ENCODE measurements at places on chromosomes 12 and 14. TPM values are rescaled to one million over a fixed set of nuclear protein-coding genes. Genes with fewer than 3 reads are reported as not detected.
A peak's percentile ranks its signal among the peaks of the same experiment; 100 is the strongest.

GRCh38 chr14:63773504-63773903 is 45.6 kb upstream of the SGPP1 start:
- no peaks in the 10 kb centered on the region for H3K4me1 ChIP-seq
- H3K27me3 ChIP-seq: no peaks in the 10 kb centered on the region
- no peak for DNase-seq
- H3K36me3 ChIP-seq: no peaks in the 10 kb centered on the region
- no peak overlapping the region for H3K27ac ChIP-seq

Gene RAD51AP1
- polyA plus RNA-seq: 2.5 TPM

GRCh38 chr14:100839315-100839585 is 13.3 kb downstream of the MEG3 start:
- no peaks in the 10 kb centered on the region for H3K36me3 ChIP-seq
- no peak overlapping the region for H3K27ac ChIP-seq
- H3K27me3 ChIP-seq: no peaks in the 10 kb centered on the region
- H3K4me1 ChIP-seq: no peaks in the 10 kb centered on the region

GRCh38 chr12:67794161-67794560 is 145.6 kb downstream of the DYRK2 start:
- peaks cover 18% of the 10 kb centered on the region for H3K4me1 ChIP-seq
- no peak overlapping the region for H3K4me3 ChIP-seq
- H3K36me3 ChIP-seq: no peaks in the 10 kb centered on the region

- peak overlapping the region; percentile 96 for H3K27ac ChIP-seq
- H3K4me1 ChIP-seq: peaks cover 43% of the 10 kb centered on the region
- H3K4me3 ChIP-seq: peak overlapping the region; percentile 78
- H3K36me3 ChIP-seq: no peaks in the 10 kb centered on the region
- no peaks in the 10 kb centered on the region for H3K27me3 ChIP-seq
Measured at GRCh38 chr14:34872822-34873588, 2.2 kb downstream of the BAZ1A start.

- no peaks in the 10 kb centered on the region for H3K36me3 ChIP-seq
- peaks cover 33% of the 10 kb centered on the region for H3K4me1 ChIP-seq
- peak overlapping the region; percentile 99 for H3K27ac ChIP-seq
- no peaks in the 10 kb centered on the region for H3K27me3 ChIP-seq
- H3K4me3 ChIP-seq: no peak overlapping the region
- no peak for DNase-seq
Measured at GRCh38 chr14:44895716-44896115, 66.0 kb downstream of the KLHL28 start.

- peaks cover 47% of the 10 kb centered on the region for H3K27me3 ChIP-seq
- DNase-seq: peak; percentile 85
- no peak overlapping the region for H3K4me3 ChIP-seq
- peak overlapping the region; percentile 51 for H3K27ac ChIP-seq
Measured at GRCh38 chr14:104082807-104083206, 2.7 kb upstream of the ASPG start.

- no peak for DNase-seq
- H3K27me3 ChIP-seq: no peaks in the 10 kb centered on the region
- no peaks in the 10 kb centered on the region for H3K36me3 ChIP-seq
- H3K4me1 ChIP-seq: no peaks in the 10 kb centered on the region
- H3K4me3 ChIP-seq: no peak overlapping the region
Measured at GRCh38 chr12:18703321-18703720, 34.5 kb downstream of the PLCZ1 start.

DNA sequence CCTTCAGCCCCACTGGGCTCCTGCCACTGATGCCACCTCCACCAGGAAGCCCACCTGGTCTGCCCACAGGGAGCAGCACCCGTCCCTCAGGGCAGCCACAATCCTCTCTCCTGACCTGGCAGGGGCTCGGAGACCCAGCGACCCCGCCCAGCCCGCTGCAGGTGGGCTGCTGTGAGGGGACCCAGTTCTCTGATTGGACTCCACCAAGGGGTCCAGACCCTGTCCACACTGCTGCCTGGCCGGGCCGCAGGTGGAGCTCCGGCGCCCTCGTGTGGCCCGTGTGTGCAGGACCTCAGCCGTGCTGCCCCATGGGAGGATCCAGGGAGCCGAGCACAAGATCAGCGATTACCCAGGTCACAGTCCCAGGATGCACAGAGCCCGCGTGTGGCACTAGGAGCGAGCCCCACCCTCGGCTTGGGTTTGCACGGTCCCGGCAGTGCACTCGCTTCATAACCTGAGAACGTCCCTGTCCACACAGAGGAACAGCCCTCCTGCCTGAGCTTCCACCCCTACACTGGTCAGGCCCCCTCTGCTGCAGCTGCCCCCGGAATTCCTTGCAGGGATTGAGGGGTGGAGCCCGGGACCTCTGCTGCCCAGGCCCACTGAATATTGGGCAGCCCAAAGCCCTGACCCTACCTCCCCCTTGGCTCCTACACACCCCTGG is 35.4 kb upstream of the TMEM179 start:
- peak; percentile 72 for DNase-seq
- no peaks in the 10 kb centered on the region for H3K36me3 ChIP-seq
- H3K27ac ChIP-seq: no peak overlapping the region
- peaks cover 69% of the 10 kb centered on the region for H3K27me3 ChIP-seq
- no peak overlapping the region for H3K4me3 ChIP-seq

Gene PIK3C2G
- polyA plus RNA-seq: 25.1 TPM

GRCh38 chr12:64120568-64120967 is 101.5 kb downstream of the KICS2 start:
- H3K27ac ChIP-seq: no peak overlapping the region
- H3K4me3 ChIP-seq: no peak overlapping the region
- no peaks in the 10 kb centered on the region for H3K4me1 ChIP-seq

GRCh38 chr14:92651106-92651757 is 97.2 kb downstream of the LGMN start:
- DNase-seq: peak; percentile 74
- H3K27me3 ChIP-seq: no peaks in the 10 kb centered on the region
- peak overlapping the region; percentile 85 for H3K27ac ChIP-seq

Gene SOAT2
- 0.28 TPM for polyA plus RNA-seq

- no peaks in the 10 kb centered on the region for H3K4me1 ChIP-seq
- H3K27ac ChIP-seq: no peak overlapping the region
- H3K4me3 ChIP-seq: no peak overlapping the region
- H3K27me3 ChIP-seq: no peaks in the 10 kb centered on the region
- DNase-seq: peak; percentile 27
Measured at GRCh38 chr12:89556976-89557375, 31.1 kb upstream of the POC1B start.

GRCh38 chr12:1069846-1070245 is 78.8 kb downstream of the ERC1 start:
- H3K4me1 ChIP-seq: no peaks in the 10 kb centered on the region
- H3K27me3 ChIP-seq: no peaks in the 10 kb centered on the region
- H3K36me3 ChIP-seq: no peaks in the 10 kb centered on the region
- H3K4me3 ChIP-seq: no peak overlapping the region
- no peak for DNase-seq

Gene TSPAN8
- 211 TPM for polyA plus RNA-seq

Gene DEPDC4
- not detected for polyA plus RNA-seq

- H3K27ac ChIP-seq: no peak overlapping the region
- DNase-seq: no peak
- H3K27me3 ChIP-seq: no peaks in the 10 kb centered on the region
- no peak overlapping the region for H3K4me3 ChIP-seq
- peaks cover 35% of the 10 kb centered on the region for H3K4me1 ChIP-seq
Measured at GRCh38 chr12:52212701-52213563, 20.1 kb upstream of the KRT7 start.

GRCh38 chr12:8045952-8046944 is 13.7 kb downstream of the FOXJ2 start:
- H3K4me3 ChIP-seq: no peak overlapping the region
- peaks cover 12% of the 10 kb centered on the region for H3K4me1 ChIP-seq
- no peaks in the 10 kb centered on the region for H3K27me3 ChIP-seq
- DNase-seq: peak; percentile 92
- H3K36me3 ChIP-seq: peaks cover 97% of the 10 kb centered on the region
- no peak overlapping the region for H3K27ac ChIP-seq

DNA sequence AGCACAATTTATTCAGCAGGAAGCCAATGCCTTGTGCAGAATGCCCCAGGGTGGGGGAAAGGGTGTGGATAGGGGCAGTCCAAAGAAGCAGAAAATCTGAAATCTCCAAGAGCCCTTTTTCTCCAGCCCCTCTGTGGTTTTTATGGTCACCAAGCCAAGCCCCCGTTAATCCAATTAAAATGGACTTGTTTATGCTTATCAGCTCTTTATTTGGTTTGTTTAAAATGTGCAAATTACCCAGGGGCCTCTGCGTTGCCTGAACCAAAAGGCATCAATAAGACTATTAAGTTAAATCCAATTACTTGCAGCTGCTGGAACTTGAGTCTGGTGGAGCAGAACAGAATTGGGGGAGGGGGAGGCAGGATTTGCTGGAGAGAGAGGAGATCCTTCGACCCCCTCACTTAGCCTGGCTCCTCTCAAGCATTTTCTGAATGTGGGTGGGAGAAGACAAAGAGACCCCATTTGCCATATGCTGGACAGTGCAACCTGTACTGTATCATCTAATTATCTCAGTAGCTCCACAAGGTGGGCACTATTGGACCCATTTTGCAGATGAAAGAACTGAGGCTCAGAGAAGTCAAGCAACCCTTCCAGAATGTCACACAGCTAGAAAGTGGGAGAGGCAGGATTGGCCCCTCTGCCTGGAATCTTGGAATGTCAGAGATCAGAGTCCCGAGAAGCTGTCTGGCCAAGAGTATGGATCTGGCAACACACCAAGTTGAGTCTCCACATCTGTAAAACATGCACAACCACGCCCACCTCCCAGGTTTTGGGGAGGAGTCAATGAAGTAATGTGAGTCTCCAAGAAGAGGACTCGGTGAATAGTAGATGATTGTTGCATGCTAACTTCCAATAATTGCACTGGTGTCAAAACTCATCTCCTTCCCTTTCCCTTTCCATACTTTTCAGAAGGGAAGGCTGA is 66.9 kb downstream of the CMKLR1 start:
- H3K27me3 ChIP-seq: no peaks in the 10 kb centered on the region
- H3K4me1 ChIP-seq: no peaks in the 10 kb centered on the region
- no peak overlapping the region for H3K4me3 ChIP-seq

Gene MMP19
- 5.8 TPM for polyA plus RNA-seq

- peak; percentile 84 for DNase-seq
- H3K27me3 ChIP-seq: no peaks in the 10 kb centered on the region
- H3K36me3 ChIP-seq: peaks cover 25% of the 10 kb centered on the region
Measured at GRCh38 chr14:94129758-94130414, 482 bp upstream of the IFI27L2 start.

DNA sequence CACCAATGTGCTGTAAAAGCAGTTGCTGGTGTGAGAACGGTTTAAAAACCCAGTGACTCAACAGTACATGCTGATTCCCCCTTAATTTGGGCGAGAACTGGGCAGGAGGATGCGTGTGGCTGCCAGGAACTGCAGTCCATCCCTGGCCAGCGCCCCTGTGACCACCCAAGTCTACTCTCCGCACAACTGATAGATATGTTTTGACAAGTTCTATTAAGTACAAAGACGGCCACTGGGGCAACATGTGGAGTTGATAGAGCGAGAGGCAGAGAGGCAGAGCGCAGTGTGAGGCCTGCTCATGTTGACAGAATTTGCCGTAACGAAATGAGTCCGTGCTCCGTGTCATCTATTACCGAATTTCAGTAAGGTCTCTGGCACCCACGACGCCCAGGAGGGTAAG is 855.0 kb downstream of the BCL11B start:
- no peaks in the 10 kb centered on the region for H3K4me1 ChIP-seq
- no peaks in the 10 kb centered on the region for H3K36me3 ChIP-seq
- H3K27me3 ChIP-seq: peaks cover 3% of the 10 kb centered on the region
- no peak overlapping the region for H3K4me3 ChIP-seq
- no peak overlapping the region for H3K27ac ChIP-seq

GRCh38 chr12:38158428-38159091 is 158.0 kb upstream of the ALG10B start:
- DNase-seq: no peak
- no peak overlapping the region for H3K4me3 ChIP-seq
- H3K36me3 ChIP-seq: no peaks in the 10 kb centered on the region
- H3K4me1 ChIP-seq: no peaks in the 10 kb centered on the region
- H3K27ac ChIP-seq: no peak overlapping the region
- H3K27me3 ChIP-seq: no peaks in the 10 kb centered on the region

GRCh38 chr12:49907352-49907751 is 3.7 kb upstream of the FAIM2 start:
- no peak overlapping the region for H3K4me3 ChIP-seq
- H3K4me1 ChIP-seq: peaks cover 12% of the 10 kb centered on the region

DNA sequence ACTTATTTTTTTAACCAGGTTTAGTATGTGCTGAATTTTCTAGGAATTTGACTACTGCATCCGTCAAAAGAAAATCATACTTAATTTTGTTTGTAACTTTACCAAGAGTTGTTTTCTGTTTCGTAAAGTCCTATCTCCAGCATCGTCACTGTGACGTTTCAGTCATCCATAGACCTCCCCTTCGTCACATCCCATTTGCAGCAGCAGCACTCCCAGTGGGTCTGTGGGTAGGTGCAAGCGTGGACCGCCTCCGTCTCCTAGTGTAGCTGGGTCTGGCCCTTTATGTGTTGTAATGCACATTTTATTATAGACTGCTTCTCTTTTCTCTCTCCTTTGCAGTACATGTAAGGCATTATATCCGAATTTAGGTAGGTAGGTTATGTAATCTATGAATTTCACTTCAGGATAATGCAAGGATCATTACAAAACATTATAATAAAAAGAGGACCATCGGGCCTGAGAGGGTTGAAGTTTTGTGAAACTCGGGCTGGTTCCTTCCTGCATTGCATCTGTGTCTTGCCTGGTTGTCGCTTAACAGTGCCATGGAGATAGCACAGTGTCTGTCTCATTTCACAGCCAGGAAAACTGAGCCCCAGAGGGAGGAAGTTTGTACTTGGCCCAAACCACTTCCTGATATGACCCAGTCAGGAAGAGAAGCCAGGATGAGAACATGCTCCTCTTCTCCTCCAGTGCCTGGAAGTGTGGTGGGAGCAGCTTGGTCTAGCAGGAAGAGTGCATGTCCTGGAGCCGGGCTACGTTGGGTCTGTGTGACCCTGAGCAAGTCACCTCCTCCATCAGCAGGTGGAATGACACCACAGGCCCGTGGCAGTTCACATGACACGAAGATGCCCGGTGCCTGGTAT is 41.3 kb downstream of the EVL start:
- peaks cover 22% of the 10 kb centered on the region for H3K4me1 ChIP-seq
- H3K36me3 ChIP-seq: peaks cover 5% of the 10 kb centered on the region
- no peak for DNase-seq
- no peaks in the 10 kb centered on the region for H3K27me3 ChIP-seq

GRCh38 chr14:80981156-80981555 is 25.7 kb downstream of the TSHR start:
- no peak overlapping the region for H3K27ac ChIP-seq
- no peak for DNase-seq
- H3K36me3 ChIP-seq: no peaks in the 10 kb centered on the region
- H3K4me3 ChIP-seq: no peak overlapping the region
- H3K4me1 ChIP-seq: no peaks in the 10 kb centered on the region

All from stomach (tissue), 19 donors.